HepG2 (cell line): ENCODE measurements at places on chromosomes 4 and X. TPM values are rescaled to one million over a fixed set of nuclear protein-coding genes. Genes with fewer than 3 reads are reported as not detected.

DNA sequence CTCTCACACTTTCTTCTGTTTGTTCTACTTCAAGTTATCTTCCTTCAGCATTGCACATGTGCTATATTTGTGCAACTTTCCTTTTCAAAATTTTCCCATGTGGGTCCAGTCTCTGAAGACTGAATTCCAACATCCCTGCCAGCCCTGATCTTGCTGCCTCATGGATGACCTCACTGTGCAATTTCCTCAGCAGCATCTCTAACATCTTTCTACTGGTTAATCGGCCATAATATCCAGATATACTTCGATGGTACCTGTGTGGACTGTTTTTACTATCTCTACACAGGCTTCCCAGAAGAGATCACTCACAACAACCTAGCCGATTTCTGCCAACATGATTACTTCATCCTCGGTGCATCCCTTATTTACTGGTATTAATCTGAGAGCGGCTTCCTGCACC is 41.5 kb downstream of the GPM6A start:
- DNase-seq: no peak

GRCh38 chrX:56726605-56727004 is 2.4 kb upstream of the NBDY start:
- DNase-seq: peak; percentile 41

DNA sequence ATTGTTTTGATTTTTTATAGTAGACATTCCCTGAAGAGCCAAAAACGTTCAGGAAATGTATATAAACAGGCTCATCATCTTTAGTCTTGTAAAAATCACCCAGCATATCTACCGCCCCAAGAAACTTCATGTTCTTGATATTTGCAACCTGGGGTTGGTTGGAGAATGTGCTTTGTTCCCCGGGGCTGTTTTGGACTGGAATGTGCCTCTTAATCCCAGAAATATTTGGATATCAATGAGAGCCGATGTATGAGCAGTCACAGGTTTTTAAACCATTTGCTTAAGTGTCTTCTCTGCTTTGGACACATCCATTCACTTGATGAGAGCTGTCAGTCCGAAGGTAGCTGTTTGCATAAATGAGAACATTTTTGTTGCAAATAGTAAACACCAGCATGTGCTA is 449.7 kb downstream of the PCDH7 start:
- no peak for DNase-seq

DNA sequence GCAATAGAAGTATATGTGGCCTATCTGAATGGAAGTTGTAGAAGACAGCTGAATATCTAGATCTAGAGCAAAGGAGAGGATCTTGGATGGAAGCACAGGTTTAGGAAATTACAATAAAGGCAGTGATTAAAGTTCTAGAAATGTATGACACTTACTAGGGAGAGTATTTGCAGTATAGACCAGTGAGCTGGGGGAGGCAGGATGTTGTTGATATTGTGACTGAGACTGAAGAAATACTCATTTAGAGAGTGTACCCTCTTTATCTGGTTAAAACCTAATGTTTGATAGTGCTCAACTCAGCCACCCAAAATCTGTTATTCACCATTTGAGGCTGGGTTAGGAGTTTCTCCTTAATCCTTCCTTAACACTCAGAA is 439.5 kb downstream of the GRXCR1 start:
- no peak for DNase-seq

Gene SAT1
- polyA plus RNA-seq: 1,213 and 1,243 TPM in 2 replicates

GRCh38 chr4:155722336-155722735 is 36.5 kb upstream of the GUCY1B1 start:
- no peak for DNase-seq

Gene SRPX2
- polyA plus RNA-seq: 4.6 and 6.7 TPM in 2 replicates

- no peak for DNase-seq
These were observed at the start of gene DCLK2 for GRCh38 chr4:150078041-150078578. DCLK2 (plus strand) TSS chr4:150078445; CDS start chr4:150079028, 583 bp downstream.

Gene HSFX1
- 0.08 and 0.12 TPM in 2 replicates for polyA plus RNA-seq

DNA sequence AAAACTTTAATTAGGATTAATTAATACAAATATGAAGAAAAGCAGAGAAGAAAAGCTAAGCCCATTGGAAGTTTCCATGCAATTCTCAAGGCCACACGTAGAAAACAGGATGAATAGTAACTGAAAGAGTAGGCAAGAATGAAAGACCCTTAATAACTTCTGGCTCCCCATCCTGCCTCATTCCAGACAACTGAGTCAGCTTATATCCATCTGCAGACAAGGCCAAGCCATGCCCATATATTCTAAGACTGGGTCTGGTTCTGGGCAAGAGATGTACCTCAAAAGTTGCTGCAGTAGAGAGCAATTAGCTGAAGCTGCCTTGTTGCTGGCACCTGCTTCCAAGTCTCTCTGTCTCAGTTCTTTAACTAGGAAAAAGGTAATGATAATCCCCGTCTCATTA is 244.1 kb downstream of the GPC3 start:
- DNase-seq: no peak

DNA sequence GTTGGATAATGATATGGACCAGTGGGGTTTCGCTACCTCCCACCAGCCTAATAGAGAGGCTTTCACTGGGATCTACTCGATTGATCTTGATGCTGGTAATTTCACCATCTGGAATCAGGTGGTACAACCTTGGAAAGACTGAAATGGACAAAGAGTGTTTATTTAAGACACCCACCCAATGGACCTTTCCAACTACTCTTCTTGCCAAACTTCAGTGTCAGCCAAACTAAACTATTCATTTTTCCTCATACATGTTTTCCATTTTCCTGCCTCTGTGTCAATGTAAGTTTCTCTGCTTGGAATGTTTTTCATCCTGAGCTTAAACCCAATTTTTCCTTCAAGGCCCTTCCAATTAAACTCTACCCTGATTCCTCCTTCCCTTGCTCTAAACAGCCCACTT is 92.6 kb downstream of the LNX1 start:
- DNase-seq: no peak

DNA sequence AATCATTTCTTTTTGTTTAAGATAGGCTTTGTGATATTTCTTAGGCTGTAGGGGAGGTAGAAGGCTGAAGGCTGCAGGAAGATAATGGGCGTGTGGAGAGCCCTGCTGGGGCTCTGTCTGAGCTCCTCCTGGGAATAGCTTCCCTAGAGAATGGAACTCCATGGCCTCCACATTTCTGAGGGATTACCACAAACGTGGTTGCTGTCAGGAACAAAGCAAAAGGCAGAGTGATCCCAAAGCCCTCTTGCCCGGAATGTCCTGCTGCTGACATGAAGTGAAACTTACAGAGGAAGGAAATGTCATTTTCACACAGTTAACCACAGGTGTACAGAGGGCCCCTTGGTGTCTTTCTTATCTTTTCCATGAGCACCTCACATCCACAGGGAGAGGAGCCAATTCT is 89.3 kb downstream of the DDIT4L start:
- no peak for DNase-seq

Gene KLF8
- 0.03 TPM in 1 of 2 replicates, not detected in the other for polyA plus RNA-seq
